ENCODE measurements at places on chromosomes 11 and 22.
A peak's percentile ranks its signal among the peaks of the same experiment; 100 is the strongest.

DNA sequence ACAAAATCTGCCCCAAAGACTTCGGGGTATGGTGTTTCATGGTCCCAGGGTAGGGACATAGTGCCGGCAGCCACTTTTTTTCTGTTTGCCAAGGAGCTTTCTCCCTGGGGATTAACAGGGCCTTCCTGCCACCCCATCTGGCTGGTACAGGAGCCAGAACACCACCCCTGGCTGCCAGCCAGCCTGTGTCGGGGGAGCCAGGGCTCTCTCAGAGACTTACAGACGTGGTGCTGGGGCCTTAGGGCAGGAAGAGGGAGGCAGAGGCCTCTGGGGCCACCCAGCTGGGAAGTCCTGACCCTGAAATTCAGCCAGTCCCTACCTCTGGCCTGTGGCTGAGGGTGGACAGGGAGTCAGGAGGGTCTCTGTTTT, 52.4 kb upstream of the CDON start:
- DNase-seq: no peak

DNA sequence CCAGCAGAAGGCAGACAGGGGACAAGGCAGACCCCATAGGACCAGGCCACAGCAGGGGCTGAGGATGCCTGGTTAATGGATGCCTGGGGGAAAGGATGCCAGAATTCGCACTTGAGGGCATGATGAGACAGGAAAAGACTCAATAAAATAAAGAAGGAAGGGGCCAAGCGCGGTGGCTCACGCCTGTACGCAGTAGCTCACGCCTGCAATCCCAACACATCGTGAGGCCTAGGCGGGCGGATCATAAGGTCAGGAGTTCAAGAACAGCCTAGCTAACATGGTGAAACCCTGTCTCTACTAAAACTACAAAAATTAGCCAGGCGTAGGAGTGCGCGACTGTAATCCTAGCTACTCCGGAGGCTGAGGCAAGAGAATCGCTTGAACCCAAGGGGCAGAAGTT, 9.8 kb downstream of the APOBEC3D start:
- no peak for DNase-seq

DNA sequence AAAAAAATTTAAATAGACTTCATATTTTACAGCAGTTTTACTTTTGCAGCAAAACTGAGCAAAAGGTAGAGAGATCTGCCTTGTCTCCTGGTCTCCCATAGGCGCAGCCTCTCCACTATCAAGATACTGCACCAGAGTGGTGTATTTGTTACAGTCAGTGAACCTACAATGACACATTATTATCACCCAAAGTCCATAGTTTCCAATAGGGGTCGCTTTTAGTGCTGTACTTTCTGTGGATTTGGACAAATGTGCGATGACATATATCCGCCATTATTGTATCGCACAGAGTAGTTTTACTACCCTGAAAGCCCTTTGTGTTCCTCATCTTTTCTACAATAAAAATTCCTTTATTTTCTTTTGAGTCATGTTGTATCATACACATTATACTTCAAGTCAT, 153.2 kb upstream of the CCDC179 start:
- DNase-seq: no peak

- DNase-seq: no peak
Measured at GRCh38 chr11:61026121-61027031, 54.9 kb downstream of the CD6 start.

DNA sequence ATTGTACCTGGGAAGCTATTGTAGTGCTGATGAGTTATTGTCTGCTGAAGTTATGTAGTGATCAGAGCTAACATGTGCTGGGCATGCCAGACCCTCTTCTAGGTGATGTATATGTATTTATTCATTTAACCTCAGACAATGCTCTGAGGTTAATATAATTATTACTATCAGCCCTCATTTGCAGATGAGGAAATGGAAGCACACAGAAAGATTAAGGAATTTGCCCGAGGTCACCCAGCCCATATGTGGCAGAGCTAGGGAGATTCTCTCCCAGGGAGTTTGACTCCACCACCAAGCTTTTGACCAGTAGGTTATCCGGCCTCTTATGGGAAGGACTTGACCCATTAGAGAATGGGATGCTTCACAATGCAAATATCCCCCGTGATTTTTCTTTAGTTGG, 114.2 kb upstream of the NAV2 start:
- no peak for DNase-seq

DNA sequence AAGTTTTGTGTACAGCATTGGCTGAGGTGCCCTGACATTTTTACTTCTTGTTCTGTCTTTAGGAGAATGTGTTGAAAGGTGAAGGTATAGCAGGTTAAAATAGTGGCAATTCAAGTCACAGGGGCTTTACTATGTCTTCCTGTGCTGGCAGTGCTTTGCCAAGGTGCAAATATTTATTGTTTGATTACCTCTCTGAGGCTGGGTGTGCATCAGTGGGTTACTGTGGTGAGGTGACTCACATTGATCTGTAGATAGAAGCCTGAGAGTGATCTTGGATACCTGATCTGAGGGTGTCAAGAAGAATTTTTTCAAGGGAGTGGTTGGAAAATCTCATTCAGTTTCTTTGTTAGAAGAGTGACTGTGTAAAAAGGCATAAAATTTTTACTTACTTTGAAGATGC, 90.0 kb downstream of the ARHGAP42 start:
- DNase-seq: no peak

- no peak for DNase-seq
Measured at GRCh38 chr22:49426098-49426497, 401.6 kb downstream of the BRD1 start.

DNA sequence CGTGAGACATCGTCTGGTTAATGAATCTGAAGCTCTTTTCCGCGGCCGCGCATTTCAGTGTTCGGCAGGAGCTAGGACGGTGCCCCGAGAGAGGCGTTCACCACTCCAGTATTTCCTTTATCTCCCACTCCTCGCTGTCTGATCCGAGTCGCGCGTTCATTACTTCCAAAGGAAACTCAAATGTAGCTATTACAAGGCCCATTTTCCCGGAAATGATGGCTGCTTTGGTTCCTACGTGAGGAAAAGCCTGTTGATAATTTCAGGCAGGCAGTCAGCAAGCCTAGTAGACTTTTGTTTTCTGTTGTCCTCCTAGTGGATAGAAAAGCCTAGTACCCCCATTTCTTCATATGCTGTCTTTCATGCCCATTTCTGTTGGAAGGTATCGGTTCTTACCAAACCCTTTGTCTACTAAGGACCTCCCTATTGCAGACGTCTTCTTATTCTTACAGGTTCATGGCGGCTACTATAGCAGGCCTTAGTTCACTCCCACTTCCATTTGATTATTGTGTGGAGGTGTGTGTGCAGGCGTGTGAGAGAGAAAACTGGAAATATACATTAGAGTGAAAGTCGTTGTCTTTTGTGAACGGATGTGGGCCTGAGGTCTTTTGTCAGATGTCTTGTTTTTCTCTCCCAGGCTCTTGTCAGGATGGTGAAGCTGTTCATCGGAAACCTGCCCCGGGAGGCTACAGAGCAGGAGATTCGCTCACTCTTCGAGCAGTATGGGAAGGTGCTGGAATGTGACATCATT, 737 bp downstream of the RBM4 start:
- no peak for DNase-seq

DNA sequence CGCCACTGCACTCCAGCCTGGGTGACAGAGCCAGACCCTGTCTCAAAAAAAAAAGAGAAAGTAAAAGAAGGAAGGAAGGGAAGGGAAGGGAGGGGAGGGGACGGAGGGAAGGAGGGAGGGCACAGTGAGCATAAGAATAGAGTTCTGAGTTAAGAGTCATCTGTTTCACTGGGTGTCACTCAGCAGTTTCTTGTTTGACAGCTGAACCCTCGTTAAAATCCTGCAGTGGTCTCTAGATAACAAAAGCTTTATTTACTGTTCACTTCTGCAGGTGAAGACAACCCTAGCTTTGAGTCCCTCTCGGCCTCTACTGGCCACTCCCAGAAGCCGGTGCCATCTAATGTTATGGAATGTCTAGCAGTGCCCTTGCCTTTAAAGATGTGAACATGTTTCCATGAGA, 71.2 kb downstream of the CLPB start:
- no peak for DNase-seq

DNA sequence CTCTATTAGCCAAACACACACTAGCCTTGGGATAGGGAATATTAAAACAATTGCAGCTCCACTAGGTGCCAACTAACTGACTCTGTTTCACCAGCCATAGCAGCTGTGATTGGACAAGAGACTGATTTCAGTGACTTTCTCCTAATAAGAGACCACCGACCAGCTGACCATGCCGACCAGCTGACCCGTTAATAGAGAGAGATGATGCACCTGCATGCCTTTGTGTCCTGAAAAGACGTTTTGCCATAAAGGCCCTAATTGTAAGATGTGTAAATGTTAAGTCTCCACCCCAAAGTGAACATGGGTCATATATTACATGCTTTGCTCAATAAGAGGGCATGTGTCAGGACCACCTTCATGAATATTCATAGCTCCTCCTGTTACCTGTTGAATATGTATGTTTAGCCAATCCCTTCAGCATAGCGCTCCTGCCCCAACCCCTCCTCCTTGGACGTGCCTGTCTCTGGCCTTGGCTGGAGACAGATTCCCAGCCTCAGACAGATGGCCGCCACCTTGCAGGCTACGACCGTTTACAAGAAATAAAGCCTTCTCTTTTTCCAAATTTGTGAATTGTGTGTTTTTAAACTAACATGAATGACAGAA, 1.3 kb upstream of the NADSYN1 start:
- no peak for DNase-seq

- no peak for DNase-seq
Measured at GRCh38 chr11:19872512-19873145, 160.0 kb downstream of the NAV2 start.

GRCh38 chr11:134233729-134234179, 9.3 kb downstream of the VPS26B start:
- no peak for DNase-seq

GRCh38 chr11:326842-327580, 6.4 kb upstream of the IFITM3 start:
- DNase-seq: peak; percentile 61

DNA sequence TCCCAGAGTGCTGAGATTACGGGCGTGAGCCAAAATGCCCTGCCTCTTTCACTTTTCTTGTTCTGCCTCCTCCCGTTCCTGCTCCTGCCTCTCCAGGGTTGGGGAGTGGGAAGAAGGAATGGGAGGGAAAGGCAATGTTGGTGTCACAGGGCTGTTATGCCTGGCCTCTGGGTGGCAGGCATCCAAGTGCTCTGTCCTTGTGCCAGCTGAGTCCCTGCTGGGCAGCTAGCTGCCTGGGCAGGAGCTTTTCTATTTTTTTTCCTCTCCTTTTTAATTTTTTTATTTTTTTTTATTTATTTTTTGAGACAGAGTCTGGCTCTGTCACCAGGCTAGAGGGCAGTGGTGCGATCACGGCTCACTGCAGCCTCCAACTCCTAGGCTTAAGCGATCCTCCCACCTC, 4.1 kb upstream of the SAC3D1 start:
- no peak for DNase-seq

GRCh38 chr11:120523196-120523595, 11.6 kb downstream of the GRIK4 start:
- no peak for DNase-seq

GRCh38 chr11:19696073-19696472, 16.6 kb upstream of the NAV2 start:
- no peak for DNase-seq

DNA sequence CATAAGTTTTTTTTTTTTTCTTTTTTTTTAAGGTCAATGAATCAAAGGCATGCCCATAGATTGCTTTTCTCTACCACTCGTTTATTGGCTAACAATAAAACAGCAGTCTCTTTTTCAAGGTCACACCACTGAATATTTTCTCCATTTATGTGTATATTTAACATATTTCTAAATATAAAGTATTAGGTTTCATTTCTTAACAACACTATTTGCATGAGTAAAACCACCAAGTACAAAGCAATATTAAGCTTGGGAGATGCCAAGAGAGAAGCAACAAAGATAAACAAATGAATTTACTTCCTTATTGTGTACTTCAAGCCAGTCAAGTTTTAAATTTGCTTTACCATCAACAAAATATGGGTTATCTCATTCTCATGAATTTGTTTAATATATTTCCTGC, 708.9 kb upstream of the CCDC179 start:
- DNase-seq: no peak

GRCh38 chr11:9057888-9058287, 33.5 kb downstream of the SCUBE2 start:
- no peak for DNase-seq

- DNase-seq: no peak
Measured at GRCh38 chr22:48799227-48799970, 1028.3 kb downstream of the BRD1 start.

- DNase-seq: no peak
Measured at GRCh38 chr22:40605761-40606160, 30.8 kb downstream of the MRTFA start.

GRCh38 chr22:39181778-39182177, 29.3 kb upstream of the CBX7 start:
- no peak for DNase-seq

DNA sequence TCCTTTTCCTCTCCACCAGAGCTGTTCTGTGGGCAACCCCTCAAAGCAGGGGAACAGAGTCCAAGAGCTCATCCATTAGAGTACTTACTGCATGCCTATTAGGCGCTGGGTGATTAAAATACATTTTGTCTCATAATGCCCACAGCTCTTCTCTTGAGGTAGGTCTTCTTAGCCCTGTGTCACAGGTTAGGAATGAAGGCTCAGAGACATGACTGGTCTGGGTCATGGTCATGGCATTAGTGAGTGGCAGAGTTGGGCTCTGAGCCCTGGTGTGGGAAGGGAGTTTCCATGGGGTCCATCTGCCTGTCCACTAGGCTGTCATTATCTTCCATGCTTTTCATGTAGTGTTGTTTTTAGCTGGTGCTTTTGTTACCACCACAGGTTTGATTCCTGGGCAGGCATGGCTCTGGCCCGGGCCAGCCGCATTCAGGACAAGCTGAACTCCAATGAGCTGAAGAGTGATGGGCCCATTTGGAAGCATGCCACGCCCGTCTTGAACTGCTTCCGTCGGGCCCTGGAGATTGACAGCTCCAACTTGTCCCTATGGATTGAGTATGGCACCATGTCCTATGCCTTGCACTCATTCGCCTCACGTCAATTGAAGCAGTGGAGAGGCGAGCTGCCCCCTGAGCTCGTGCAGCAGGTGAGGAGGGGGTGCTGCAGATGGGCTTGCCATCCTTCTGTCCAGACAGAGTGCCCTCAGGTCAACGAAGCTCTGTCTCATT, 76.1 kb downstream of the CABIN1 start:
- no peak for DNase-seq

- DNase-seq: no peak
Measured at GRCh38 chr11:87851234-87851633, 324.0 kb downstream of the RAB38 start.

GRCh38 chr11:19691815-19692500, 20.7 kb upstream of the NAV2 start:
- DNase-seq: no peak

- DNase-seq: no peak
Measured at GRCh38 chr11:130043575-130043974, 26.1 kb upstream of the APLP2 start.

Measured in activated T-cell treated with anti-CD3 and anti-CD28 coated beads for 48 hours (primary cell).